ENCODE measurements at places on chromosomes 12 and 14.

DNA sequence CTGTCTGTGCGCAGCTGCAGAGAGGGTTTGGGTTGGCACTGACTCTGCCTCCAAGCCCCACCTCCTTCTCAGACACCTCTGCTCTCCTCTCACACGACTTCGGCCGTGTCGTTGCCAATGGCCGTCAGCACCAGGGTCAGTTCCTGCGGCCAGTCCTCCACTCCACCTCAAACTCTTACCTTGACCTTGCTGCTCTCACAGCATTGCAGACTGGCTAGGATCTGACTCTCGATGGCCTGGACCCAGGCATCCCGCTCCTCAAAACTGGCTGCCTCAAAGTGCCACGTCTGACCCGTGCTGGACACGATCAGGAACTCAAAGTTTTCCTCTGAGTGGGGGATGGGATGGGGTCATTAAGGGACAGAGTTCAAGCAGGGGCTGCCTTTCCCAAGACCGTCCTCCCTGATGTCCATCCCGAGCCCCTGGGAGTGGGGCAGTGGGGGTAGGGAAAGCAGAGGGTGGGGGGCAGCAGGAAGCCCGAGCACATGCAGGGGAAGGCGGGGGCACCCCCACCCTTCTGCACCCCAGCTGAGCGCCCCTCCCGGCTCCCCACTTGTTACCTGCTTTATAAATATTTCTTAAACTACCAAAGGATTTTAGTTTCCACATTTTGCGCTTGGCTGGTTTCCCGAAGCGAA is 10.7 kb downstream of the AGAP2 start:
- no peak for ATAC-seq

DNA sequence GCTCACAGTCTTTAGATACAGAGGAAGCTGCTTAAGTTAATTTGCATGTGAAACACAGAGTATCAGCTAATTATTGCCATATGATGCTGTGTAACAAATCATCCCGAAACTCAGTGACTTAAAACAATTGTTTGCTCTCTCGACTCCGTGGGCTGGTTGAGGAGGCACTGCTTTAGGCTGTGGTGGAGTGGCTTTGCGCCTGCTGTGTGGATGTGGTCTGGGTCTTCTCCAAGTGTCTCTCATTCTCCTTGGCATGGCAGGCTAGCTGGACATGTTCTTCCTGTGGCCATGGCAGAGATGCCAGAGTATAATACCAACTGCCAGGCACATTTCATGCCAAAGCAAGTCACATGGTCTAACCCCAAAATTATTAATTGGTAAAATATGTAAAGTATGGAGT is 40.9 kb downstream of the PELI2 start:
- peak; percentile 78 for ATAC-seq

- ATAC-seq: no peak
Measured at GRCh38 chr14:92135269-92135668, 13.5 kb downstream of the CPSF2 start.

- no peak for ATAC-seq
Measured at GRCh38 chr12:131631230-131631629, 79.7 kb upstream of the SFSWAP start.

DNA sequence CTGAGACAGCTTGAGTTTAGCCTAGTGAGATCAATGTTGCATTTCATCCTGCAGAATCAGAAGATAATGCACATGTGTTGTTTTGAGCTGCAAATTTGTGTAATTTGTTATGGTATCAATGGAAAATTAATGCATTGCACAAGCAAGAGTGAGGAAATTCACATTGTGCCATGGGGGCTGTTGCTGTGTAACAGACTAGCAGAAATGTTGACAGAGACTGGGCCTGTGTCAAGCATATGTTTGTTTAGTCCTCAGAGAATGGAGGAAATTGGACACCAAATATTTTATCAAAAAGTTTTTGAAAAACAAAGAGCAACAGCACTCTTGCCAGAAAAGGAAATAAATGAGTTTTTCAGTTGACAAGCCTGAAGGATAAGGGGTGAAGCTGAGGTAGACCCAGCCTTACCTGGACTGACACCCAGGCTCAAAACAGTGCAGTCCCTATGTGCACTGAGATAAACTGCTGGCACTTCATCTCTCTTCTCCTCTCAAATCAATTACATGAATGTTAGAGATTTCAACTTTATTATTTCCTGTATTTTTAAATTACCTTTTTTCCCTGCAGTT is 1150.0 kb downstream of the FSCB start:
- no peak for ATAC-seq

GRCh38 chr14:72501439-72501838 is 392.5 kb downstream of the DPF3 start:
- ATAC-seq: no peak

Data from activated T-helper 17 cell treated with anti-CD3 and anti-CD28 coated beads, Interleukin-2, amount 50 U/mL, for 72 hours (primary cell).